ENCODE measurements at places on chromosomes 5 and 9. TPM values are rescaled to one million over a fixed set of nuclear protein-coding genes. Genes with fewer than 3 reads are reported as not detected.

DNA sequence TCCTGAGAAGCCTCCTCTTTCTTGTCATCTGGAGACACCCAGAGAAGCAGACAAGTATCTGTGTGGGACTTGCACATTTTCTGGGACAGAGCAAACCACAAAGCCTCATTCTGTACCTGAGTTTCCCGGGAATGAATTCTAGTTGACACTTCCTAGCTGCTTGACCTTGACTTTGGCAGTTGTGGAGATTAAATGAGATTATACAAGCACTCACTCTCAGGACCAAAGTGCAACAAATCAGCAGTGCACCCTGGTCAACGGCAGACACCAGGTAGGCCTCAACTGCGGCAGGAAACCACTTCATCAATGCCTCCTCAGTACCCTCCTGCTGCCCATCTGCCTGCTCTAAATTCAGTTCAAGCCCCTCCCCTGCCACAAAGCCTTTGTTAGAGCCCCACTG, 114.7 kb upstream of the PANK3 start:
- DNase-seq: no peak
- no peaks in the 10 kb centered on the region for H3K36me3 ChIP-seq

DNA sequence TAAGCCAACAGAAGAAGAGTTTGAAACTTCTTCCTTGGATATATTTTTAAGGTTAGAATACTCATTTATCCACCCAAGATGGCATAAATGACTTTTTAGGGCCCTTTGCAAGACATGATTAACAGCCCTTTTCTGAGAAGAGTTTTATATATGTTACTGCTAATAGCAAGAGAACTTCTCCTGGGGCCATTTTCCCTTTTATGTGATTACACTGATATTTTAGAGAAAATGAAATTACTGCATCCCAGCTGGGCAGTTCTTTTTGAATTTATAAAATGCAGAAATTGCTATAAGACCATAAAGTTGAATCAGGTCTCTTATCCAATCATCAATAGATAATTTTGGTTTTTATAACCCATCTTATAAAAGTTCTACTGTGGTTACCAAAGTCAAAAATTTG, 161.3 kb upstream of the RFX3 start:
- H3K27ac ChIP-seq: no peak overlapping the region
- no peak overlapping the region for H3K4me3 ChIP-seq
- H3K36me3 ChIP-seq: no peaks in the 10 kb centered on the region
- H3K4me1 ChIP-seq: no peaks in the 10 kb centered on the region
- DNase-seq: no peak

GRCh38 chr5:179668391-179668790, 12.4 kb downstream of the CBY3 start:
- DNase-seq: peak; percentile 71
- no peak overlapping the region for H3K27ac ChIP-seq
- H3K4me1 ChIP-seq: no peaks in the 10 kb centered on the region
- H3K36me3 ChIP-seq: no peaks in the 10 kb centered on the region

DNA sequence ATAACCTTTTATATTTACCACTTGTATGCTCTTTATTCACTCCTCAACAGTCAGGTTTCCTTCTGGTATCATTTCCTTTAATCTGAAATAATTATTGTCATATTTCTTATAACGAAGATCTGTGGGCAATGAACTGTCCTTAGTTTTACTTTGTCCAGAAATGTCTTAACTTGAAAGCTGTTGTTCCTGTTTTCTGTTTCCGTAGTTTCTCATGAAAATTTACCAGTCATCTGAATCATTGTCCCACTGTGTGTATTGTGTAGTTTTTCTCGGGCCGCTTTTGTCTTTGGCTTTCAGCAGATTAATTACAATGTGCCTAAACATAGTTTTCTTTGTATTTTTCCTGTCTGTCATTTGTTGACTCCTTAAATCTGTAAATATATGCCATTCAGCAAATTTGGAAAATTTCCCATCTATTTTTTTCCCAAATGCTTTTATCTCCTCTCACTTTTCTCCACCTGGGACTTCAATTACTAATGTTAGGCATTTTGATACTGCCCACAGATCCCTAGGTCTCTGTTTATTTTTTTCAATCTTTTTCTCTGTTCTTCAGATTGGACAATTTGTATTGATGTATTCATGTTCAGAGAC, 74.9 kb downstream of the PDE8B start:
- peaks cover 9% of the 10 kb centered on the region for H3K4me1 ChIP-seq
- no peak overlapping the region for H3K4me3 ChIP-seq
- no peak overlapping the region for H3K27ac ChIP-seq
- no peak for DNase-seq
- H3K27me3 ChIP-seq: no peaks in the 10 kb centered on the region

- 0 out of 2 replicates have a peak, but pooled peaks cover 5% of the 10 kb centered on the region for H3K4me1 ChIP-seq
- no peak for DNase-seq
- H3K4me3 ChIP-seq: no peak overlapping the region
- no peak overlapping the region for H3K27ac ChIP-seq
- no peaks in the 10 kb centered on the region for H3K36me3 ChIP-seq
- no peaks in the 10 kb centered on the region for H3K27me3 ChIP-seq
These were observed 50.0 kb upstream of the GLIS3 start for GRCh38 chr9:4349816-4350418.

DNA sequence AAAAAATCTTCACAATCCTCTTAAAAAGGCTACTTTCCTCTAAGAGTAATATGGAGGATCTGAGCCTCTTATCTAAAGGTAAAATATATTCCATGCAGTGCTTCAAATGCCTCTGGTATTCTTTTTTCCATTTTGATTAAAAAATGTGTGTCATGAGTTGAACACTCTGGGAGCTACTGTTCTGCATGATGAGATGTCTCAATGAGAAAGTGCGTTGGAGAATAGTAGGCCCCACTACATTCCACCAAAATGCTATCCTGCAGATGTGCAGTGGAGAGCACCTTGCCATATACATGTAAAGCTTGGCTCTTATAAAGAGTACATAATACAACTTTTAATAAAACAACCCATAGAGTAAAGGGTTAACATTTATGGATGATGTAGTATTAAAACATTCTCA, 26.3 kb downstream of the ALDH1A1 start:
- H3K36me3 ChIP-seq: no peaks in the 10 kb centered on the region
- H3K4me3 ChIP-seq: no peak overlapping the region
- no peak for DNase-seq
- no peak overlapping the region for H3K27ac ChIP-seq
- no peaks in the 10 kb centered on the region for H3K27me3 ChIP-seq

DNA sequence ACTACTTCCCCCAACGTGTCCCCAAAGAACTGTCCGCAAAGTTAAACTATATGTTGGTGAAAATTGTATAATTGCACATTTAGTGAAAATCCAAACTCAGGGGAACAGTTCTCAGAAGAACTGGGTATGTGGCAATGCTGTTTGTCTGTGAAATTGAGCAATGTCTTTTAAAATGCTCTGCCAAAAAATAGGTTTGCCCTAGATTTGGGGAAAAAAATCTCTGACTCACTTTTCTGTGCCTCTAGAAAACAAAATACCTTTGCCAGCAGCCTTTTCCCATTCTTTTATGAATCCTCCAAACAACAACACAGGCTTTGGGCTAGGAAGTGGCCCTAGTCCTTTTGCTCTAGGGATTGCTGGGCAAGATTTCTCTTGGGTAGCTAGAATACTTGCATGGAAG, 37.4 kb upstream of the ZNF608 start:
- H3K4me1 ChIP-seq: 0 out of 2 replicates have a peak, but pooled peaks cover 3% of the 10 kb centered on the region
- no peaks in the 10 kb centered on the region for H3K36me3 ChIP-seq
- peak; percentile 84 for DNase-seq
- no peaks in the 10 kb centered on the region for H3K27me3 ChIP-seq
- no peak overlapping the region for H3K4me3 ChIP-seq

DNA sequence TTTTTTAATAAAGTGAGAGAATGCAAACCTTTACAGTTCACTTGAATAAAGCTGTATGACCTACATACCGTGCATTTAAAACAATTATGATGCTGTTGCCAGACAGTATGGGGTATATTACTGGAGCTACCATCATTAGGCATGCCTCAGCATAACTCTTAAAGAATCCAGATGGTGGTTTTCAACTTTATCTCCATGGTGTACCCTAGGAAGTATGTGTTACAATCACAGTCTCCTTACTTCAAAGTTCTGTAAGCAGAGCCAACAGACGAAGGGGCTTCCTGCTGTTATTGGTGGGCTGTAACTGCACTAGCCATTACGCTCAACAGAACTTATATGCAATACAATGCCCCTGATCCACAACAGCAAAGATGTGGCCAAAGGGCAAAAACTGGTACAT, 803.3 kb downstream of the DTWD2 start:
- H3K27ac ChIP-seq: no peak overlapping the region
- H3K4me1 ChIP-seq: no peaks in the 10 kb centered on the region
- no peaks in the 10 kb centered on the region for H3K27me3 ChIP-seq
- no peaks in the 10 kb centered on the region for H3K36me3 ChIP-seq

DNA sequence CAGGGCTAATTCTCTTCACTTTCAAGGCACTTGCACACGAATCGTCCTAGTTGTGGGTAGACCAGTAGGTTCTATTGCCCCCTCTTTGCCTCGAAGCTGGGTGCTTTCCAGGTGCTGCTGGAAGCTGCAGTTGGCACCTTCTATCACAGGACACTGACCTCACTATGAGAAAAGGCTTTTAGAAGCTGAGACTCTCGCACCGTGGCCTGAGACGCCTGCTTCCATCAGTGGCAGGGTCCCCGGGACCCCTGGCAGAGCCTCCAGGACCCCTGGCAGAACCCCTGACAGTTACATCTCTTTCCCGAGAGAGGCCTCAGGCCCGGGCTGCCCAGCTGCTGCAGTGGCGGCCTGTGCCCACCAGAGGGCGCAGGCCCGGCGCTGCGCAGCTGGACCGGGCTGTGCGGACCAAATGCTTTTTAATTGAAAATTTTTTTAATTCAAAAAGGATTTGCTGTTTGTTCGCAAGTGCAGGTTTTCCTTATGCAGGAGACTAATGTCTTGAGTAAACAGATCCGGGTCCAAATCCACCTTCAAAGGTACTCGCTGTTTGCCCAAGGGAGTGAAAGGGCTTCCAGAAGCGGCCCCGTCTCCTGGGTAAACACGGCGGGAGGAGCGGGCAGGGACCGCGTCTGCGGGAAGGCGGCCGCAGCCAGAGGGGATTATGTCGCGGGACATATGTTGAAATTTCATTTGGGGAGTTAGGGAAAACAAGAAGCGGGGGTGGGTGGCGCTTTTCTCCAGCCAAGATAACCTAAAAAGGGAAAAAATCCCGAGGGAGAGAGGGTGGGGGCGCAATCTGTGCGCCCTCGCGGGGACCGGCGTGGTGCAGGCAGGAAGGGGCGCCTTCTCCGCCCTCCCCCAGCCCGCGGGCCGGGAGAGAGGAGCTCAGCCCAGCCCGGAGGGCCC, 114.5 kb upstream of the LMX1B start:
- DNase-seq: peak; percentile 65
- H3K27me3 ChIP-seq: no peaks in the 10 kb centered on the region
- H3K4me1 ChIP-seq: peaks cover 10% of the 10 kb centered on the region
- H3K27ac ChIP-seq: no peak overlapping the region

- H3K4me3 ChIP-seq: no peak overlapping the region
- H3K27me3 ChIP-seq: no peaks in the 10 kb centered on the region
- no peaks in the 10 kb centered on the region for H3K36me3 ChIP-seq
- H3K27ac ChIP-seq: no peak overlapping the region
- DNase-seq: peak; percentile 57
- H3K4me1 ChIP-seq: no peaks in the 10 kb centered on the region
These were observed 36.6 kb upstream of the MYORG start for GRCh38 chr9:34413231-34413852.

GRCh38 chr9:249025-249424, 34.4 kb downstream of the DOCK8 start:
- no peaks in the 10 kb centered on the region for H3K27me3 ChIP-seq
- no peaks in the 10 kb centered on the region for H3K4me1 ChIP-seq
- H3K36me3 ChIP-seq: no peaks in the 10 kb centered on the region
- no peak overlapping the region for H3K27ac ChIP-seq

DNA sequence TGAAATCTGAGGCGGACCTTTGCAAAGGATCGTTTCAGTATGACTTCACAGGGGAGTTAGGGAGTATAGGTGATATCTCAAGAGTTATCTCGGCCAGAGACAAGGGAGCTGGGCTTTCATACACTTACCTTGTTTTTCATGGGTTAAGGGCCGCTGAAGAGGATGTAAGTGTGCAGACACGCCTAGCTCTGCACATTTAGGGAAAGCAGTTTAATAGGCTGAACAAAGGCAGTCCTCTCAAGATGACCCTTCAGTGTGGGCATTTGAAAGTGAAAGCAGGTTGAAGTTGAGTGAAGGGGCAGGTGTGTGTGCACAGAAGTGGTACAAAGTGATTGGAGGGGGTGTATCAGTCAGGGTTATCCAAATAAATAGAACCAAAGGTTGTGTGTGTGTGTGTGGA, 33.1 kb upstream of the PRXL2C start:
- DNase-seq: no peak
- no peak overlapping the region for H3K4me3 ChIP-seq
- no peaks in the 10 kb centered on the region for H3K36me3 ChIP-seq
- no peaks in the 10 kb centered on the region for H3K4me1 ChIP-seq
- no peaks in the 10 kb centered on the region for H3K27me3 ChIP-seq

Gene IFNA21
- total RNA-seq: not detected

Gene FYB1
- total RNA-seq: under 0.01 TPM

Gene GMCL2
- not detected for total RNA-seq

Gene PHF24
- not detected for total RNA-seq

Gene SLIT3
- total RNA-seq: 61.9 TPM

Gene IRX1
- total RNA-seq: 25.9 TPM

All from GM23248 (cell line).